Fibroblast of skin of right quadriceps (primary cell): ENCODE measurements at places on chromosomes 5 and 9.
A peak's percentile ranks its signal among the peaks of the same experiment; 100 is the strongest.

GRCh38 chr9:127207734-127208410, 56.7 kb upstream of the GARNL3 start:
- DNase-seq: no peak

DNA sequence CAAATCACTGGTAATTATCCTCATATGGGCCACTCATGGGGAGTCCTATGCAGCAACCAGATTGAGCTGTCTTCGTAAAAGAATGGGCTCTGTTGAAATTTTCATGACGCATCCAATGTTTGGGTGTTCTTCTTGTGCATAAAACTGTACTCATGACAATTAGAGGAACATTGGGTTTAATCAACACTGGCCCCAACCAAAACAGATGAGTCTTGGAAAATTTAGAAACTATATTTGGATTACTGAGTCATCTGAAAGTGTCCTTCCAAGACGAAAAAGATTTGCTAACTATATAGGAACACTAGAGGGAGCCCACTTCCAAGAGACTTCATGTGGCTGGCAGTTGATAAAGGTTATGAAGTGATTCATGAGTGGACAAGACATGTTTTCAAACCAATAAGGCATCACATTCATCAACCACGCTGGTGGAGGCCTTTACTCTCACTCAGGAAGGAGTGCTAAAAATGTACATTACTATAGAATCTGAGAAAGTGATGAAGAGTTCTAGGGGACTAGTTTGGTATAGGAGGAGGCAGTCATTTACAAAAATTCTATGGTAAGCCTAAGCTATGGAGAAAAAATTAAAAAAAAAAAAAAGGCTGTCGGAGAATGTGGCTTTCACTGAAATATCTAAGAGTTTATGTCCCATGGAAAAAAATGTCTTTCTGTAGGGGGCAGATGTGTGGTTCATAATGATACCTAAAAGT, 313.5 kb downstream of the PRDM9 start:
- peak; percentile 43 for DNase-seq

GRCh38 chr5:145867806-145868205, 5.0 kb downstream of the GRXCR2 start:
- no peak for DNase-seq

- peak; percentile 9 for DNase-seq
These were observed 109.8 kb upstream of the NMUR2 start for GRCh38 chr5:152514827-152515397.
